ENCODE measurements at places on chromosomes 7 and 10.
A peak's percentile ranks its signal among the peaks of the same experiment; 100 is the strongest.

DNA sequence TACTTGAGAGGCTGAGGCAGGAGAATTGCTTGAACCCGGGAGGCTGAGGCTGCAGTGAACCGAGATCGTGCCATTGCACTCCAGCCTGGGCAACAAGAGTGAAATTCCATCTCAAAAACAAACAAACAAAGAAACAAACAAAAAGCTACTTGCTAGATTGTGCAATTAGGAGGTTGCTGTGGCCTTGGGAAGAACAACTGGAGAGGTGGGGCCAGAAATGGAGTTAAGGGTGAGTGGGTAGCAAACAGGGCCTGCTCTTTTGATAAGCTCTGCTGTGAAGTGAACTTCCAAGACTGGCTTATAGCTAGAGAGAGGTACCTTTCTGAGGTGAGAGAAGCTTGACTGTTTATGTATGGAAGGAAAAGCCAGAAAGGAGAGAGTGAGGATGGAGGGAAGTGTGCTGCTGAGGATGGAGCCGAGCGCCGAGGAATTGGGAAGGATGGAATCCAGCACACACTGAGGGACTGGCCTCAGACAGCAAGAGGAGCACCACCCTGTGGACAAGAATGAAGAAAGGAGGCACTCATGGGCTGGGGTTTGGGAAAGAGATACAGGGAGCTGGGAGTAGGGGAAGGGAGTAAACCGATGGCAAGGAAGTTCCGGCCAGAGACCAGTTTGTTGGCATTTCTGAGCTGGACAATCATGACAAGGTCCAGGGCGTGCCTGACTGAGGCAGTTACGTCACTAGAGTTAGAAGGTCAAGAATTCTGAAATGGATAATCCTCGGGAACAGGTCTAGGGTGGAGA is 7.0 kb upstream of the RPEL1 start:
- peak; percentile 56 for DNase-seq

DNA sequence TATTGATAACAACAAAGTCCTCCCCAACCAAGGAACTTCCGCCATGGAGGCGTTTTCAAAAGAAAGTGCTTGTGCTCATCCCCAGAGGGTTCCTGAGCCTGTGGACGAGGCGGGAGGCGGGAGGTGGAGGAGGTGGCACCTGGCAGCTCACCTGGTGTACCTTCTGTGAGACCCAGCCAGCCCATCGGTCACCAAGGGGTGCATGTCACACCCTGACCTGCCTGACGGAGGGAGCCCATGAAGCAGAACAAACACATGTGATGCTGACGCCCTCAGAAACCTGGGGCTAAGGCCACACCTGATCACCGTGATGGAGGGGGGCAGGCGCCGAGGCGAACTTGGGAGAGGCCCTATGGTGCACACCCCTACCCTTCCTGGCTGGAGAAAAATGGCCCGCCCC is 458.8 kb downstream of the DNAJB6 start:
- DNase-seq = no peak

- peak; percentile 78 for DNase-seq
These were observed 18.7 kb upstream of the CBLL1 start for GRCh38 chr7:107725138-107725740.

DNA sequence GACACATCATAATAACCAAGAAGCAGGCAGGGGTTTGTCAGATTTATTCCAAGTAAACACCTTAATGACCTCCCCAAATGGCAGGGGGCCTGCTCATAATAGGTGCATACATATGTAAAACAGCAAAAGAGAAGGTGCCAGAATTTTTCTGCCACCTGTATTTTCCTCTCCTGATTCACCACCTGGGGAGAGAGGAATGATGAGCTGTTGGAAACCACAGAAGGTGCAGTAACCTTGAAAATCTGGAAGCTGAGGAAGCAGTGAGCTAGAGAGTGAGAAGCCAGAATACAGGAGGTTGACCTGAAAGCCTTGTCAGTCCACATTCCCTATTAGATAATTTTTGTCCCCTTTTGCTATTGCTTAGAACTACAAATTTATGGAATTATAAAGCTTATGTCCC is 46.2 kb upstream of the PDE1C start:
- DNase-seq = no peak

DNA sequence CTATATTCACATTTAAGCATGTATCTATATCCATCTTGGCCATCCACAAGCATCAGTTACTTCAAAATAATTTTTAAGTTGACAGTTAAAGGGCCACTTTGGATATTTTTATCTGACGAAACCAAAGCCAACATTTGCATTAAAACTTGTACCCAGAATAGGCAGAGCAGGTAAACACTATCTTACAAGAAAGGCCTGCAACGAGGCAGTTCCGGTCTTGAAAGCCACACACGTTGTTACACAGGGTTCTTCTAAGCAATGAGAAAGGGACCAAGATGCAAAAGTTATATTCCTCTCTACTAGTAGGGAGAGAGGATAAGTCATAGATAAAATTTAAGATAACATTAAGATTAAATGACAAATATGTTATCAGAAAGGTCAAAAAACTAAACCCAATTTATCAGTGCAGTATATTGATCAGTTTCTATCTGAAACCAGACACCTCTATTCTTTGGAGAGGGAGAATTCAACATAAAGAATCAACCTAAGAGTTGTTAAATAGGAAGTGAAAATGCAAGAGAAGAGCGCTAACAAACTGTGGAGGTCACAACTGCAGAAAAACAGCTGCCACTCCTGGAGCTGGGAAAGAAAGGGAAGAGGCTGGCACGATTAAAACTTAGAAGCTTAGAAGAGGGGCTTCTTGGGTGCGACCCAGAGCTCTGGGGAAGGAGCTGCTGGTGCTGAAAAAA is 701.3 kb downstream of the TNS3 start:
- no peak for DNase-seq

DNA sequence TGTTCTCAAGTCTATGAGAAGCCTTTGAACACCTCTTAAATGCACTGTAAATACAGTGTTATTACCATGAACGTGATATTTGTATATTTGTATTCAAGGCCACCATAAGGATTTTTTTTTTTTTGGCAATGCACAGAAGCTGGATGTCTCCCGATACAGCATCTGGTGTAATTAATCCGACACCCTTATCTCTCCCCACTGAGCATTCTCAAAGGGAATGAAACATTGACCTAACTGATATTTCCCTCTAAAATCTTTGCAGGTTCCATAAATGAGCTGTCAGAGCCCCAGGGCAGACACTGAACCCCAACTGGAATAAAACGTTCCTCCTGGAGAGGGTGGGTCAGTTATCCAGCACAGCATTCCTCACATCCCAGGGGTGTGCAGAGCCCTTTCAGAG is 316.6 kb downstream of the PAXIP1 start:
- no peak for DNase-seq

- DNase-seq = peak; percentile 78
These were observed 202.1 kb downstream of the TNS3 start for GRCh38 chr7:47379629-47380324.

- no peak for DNase-seq
These were observed 294.6 kb downstream of the RNLS start for GRCh38 chr10:88288320-88289059.

GRCh38 chr10:132859084-132859855 is 73.3 kb upstream of the NKX6-2 start:
- DNase-seq = no peak

GRCh38 chr7:87816389-87816788 is 59.8 kb downstream of the SLC25A40 start:
- no peak for DNase-seq

GRCh38 chr10:3786295-3787015 is 1.4 kb upstream of the KLF6 start:
- peak; percentile 78 for DNase-seq

GRCh38 chr10:65618126-65618525 is 1307.7 kb upstream of the LRRTM3 start:
- no peak for DNase-seq

DNA sequence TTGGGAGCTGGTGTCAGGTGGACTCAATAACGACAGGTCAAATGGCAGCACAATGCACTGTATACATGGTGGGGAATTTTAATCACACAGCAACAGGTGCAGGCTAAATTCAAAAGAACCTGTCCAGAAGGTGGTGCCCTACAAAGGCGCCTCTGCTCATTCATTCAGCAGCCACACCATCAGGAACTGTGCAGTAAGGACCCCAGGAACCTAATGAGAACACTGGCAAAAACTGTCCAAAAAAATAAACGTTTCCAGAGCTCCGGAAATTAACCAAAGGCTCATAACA is 21.9 kb upstream of the CRYGN start:
- DNase-seq = no peak

DNA sequence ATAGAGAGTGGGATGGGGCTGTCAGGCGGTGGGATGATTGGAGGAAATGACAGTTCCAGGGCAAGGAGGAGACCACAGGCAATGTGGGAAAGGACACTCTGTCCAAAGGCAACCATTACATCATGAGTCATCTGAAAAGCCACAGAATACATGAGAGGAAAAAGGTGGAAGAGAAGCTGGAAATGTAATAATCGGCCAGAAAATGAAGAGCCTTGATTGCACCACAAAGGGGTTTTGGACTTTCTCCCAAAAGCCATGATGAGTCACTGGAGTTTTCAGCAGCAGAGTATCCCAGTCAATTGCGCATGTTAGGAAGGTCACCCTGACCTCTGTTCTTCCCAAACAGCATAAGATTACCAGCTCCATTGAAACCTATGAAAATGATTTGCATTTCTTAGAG is 222.0 kb downstream of the LHFPL3 start:
- no peak for DNase-seq

- DNase-seq = no peak
These were observed 202.1 kb downstream of the PRPF18 start for GRCh38 chr10:13788711-13789447.

- DNase-seq = no peak
These were observed 62.1 kb downstream of the ABCC2 start for GRCh38 chr10:99844433-99844955.

GRCh38 chr7:14209896-14210484 is 220.5 kb upstream of the ETV1 start:
- DNase-seq = no peak

- no peak for DNase-seq
These were observed 6.0 kb downstream of the CPN1 start for GRCh38 chr10:100075426-100076220.

DNA sequence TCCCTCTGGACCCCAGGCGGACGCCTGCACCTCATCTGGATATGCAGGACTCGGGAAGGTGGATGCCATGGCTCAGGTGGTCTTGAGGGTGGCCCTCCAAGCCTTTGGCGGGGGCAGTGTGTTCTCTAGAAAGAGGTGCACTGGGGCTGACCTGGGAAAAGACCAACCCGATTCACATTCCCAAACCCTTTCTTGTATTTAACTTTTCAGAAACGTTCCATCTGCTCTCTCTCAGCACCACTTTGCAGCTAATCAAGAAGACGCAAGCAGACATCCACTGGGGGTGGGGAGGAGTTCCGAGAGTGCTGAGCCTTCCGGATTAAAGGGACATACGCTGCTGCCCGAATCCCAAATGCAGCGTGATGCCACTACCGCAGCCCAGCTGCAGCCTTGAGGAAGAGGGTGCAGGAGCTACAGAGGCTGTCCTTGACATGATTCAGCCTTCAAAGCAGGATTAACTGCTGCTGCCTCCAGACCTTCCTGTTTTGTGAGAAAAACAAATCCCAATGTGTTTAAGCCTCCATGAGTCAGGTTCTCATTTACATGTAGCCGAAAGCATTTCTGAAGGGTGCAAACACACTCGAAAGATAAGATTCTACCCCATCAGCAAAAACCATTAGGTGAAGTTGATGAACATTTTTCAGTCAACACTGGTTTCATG is 39.9 kb downstream of the RBM17 start:
- peak; percentile 72 for DNase-seq

GRCh38 chr7:88155756-88156155 is 64.1 kb downstream of the SRI start:
- no peak for DNase-seq

GRCh38 chr10:47364366-47364765 is 16.2 kb downstream of the RBP3 start:
- DNase-seq = no peak

DNA sequence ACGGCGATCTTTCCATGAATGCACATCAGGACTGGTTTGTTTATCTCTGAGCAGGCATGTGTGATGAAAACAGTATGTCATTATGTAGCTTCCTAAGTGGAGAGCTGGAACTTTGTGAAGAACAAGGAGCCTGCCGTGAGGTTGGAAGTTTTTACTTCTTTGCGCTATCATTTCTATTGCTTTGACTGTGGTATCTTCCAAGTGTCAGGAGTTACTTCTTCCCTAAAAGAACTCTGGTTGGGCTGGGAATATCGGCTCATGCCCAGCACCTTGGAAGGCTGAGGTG is 167.4 kb upstream of the AHR start:
- DNase-seq = no peak

GRCh38 chr7:77404641-77405040 is 11.5 kb downstream of the GSAP start:
- DNase-seq = no peak

GRCh38 chr7:29397398-29397797 is 166.2 kb upstream of the PRR15 start:
- no peak for DNase-seq

- no peak for DNase-seq
These were observed 764.8 kb upstream of the ZNF722 start for GRCh38 chr7:63233881-63234280.

DNA sequence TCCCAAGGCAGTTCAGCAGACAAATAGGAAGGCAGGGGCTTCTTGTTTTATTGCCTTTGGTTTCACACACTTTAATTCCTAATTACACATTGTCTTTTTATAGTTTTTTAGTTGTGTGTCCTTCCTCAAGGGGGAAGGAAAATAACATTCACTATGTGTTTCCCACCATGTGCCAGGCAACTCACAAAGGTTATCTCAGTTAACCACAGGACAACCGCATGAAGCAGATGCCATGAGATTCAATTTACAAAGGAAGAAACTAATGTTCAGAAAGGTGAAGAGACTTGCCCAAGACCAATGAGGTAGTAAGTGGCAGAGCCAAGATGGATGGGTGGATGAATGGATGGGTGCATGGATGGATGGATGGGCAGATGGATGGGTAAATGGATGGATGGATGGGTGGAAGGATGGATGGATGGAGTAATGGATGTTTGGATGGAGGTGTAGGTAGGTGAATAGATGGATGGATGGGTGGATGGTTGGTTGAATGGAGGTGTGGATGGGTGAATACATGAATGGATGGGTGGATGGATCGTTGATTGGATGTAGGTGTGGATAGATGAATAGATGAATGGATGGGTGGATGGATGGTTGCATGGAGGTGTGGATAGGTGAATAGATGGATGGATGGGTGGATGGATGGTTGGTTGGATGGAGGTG is 77.9 kb downstream of the ARHGAP22 start:
- DNase-seq = no peak

- DNase-seq = no peak
These were observed 119.0 kb upstream of the CACUL1 start for GRCh38 chr10:118873738-118874105.

DNA sequence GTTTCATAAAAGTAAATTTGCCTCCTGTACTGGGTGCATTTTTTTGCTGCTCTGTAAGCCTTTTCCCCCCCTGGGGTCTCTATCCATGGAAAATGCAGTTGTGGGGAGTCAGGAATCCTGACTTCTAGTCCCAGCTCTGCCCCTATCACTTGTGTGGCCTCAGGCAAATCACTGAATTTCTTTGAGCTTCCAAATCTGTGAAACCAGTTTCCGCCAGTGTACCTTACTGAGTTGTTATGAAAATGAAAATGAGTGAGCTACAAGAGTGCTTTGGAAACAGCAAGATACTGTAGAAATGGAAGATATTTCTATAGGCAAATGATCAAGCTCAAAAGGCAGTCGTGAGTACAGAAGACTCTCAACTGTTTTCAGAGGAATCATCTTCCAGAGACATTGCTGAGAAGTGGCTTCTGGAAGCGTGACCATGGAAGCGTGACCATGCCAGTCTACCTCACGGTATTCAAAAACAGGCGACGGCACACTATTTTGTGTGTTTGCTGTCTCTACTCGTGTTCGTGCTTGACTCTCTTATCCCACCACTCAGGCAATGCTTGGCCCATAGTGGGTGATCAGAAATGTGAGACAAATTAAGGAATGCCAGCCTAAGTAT is 107.4 kb downstream of the ATXN7L1 start:
- no peak for DNase-seq

Data from testis (tissue), 5 donors.